ENCODE measurements at places on chromosomes 16 and 17. TPM values are rescaled to one million over a fixed set of nuclear protein-coding genes. Genes with fewer than 3 reads are reported as not detected.
A peak's percentile ranks its signal among the peaks of the same experiment; 100 is the strongest.

DNA sequence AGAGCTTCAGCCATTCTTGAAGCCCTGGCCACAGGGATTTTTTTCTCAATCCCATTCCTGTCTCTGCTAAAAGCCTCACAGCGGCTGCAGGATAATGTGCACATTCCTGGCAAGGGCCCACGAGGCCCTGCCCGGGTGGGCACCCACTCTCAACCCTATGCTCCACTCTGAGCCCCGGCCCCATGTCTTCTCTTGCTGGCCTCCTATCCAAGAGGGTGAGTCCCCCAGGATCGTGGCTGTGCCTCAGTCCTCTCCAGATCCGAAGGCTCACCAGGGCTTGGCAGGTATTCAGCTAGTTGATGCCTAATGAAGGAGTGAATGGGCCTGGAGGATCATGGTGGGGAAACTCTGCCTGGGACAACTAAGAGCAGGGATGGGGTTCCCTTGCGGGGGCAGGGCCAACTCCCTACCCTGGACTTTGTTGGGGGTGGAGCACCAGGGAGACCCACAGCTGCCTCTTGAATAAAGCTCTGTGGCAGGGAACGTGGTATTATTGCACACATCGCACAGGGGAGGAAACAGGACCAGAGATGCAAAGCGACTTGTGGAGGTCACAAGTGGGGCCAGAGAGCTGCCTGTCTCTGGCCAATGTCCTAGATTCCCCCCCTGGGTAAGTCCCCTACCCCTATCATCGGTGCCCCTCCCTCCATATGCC lies 5.4 kb downstream of the ARHGAP27 start:
- DNase-seq = no peak

DNA sequence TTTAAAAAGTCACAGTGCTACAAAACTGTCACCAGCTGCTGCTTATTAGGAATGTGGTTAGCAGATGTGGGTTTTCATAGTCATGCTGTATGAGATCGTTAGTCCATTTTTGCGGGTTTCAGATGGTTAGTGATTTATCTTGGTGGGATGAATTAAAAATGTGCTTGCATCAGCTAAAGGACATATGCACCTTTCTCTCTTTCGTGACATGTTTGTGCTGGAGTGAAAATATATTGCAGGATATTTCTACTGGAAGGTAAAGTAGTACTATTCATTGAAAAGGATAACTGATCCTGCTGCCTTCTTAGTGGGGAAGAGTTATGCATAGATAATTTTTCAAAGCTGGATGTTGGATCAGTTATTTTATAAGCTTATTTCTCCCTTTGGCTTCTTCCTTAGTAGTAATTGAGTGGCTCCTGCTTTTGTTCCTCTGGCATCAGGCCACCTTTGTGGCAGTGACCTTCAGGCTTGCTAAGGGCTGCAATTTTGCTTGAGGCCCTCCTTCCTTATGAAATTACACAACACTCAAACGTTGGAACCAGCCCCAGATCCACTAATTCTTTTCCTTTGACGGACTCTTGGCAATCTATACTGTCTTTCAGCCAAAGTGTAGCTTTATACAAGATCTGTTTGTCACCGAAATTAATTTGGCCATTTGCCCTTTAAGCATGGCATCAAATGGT lies 7.5 kb upstream of the SNTB2 start:
- DNase-seq = no peak

DNA sequence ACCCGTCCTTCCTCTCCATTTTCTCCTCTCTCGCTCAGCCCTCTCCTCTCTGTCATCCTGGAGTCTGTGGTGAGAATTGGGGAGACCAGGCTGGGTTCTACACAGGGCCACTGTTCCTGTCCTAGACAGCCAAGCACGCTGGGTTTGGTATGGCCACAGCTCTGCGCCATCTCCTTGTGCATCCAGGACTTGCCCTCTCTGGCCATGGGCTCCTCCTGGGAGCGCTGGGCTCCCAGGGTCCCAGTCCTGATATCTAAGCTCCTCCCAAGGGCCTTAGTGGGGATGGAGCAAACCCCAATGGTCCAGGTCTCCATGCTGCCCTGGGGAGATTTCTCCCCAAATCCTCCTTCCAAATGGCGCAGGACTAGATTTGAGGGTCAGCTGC lies 27.2 kb upstream of the ITGA3 start:
- DNase-seq = no peak

GRCh38 chr17:77314601-77315000 lies 173.8 kb downstream of the SEC14L1 start:
- no peak for DNase-seq

- DNase-seq = peak; percentile 48
Observed at GRCh38 chr16:70437017-70437581, 1.8 kb downstream of the ST3GAL2 start.

- DNase-seq = no peak
Observed at GRCh38 chr17:39252788-39253460, 27.2 kb upstream of the STAC2 start.

DNA sequence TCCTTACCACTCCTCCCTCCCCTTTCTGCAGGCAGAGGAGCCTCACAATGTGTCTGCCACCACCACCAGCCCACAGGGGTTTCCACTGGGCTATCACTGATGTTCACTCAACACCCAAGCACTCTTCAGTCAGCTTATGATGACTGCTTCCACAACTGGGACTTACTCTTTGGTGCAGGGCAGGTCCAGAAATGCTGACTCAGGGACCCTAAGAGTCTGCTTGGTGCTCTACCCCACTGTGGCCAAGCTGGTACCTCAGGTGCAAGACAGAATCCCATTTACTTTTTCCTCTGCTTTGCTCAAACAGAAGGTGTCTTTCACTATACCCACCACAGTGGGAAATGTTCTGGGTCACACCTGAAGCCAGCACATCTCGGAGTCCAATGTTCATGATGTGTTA lies 40.1 kb downstream of the ZNF267 start:
- no peak for DNase-seq

GRCh38 chr16:88580371-88580770 lies 10.2 kb downstream of the ZC3H18 start:
- no peak for DNase-seq

DNA sequence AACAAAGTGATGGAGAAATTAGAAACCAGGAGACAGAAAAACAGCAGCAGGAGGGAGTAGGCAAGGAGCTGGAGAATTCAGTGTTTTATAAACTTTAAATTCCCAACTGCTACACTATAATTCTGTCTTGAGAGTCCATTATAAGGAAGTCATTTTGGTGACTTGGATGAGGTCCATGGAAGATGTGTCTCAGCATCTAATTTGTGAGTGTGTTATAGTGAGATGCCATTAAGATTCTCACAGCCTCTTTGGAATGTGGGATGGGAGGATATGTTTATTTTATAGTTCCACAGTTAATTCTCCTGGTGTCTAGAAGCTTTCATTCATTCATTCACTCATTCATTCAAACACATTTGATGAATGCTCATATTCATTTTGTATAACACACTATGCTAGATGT lies 206.0 kb upstream of the MYOCD start:
- no peak for DNase-seq

GRCh38 chr16:7025616-7026190 lies 306.9 kb upstream of the RBFOX1 start:
- peak; percentile 64 for DNase-seq

- no peak for DNase-seq
Observed at GRCh38 chr17:82415786-82416185, 2.4 kb upstream of the HEXD start.

DNA sequence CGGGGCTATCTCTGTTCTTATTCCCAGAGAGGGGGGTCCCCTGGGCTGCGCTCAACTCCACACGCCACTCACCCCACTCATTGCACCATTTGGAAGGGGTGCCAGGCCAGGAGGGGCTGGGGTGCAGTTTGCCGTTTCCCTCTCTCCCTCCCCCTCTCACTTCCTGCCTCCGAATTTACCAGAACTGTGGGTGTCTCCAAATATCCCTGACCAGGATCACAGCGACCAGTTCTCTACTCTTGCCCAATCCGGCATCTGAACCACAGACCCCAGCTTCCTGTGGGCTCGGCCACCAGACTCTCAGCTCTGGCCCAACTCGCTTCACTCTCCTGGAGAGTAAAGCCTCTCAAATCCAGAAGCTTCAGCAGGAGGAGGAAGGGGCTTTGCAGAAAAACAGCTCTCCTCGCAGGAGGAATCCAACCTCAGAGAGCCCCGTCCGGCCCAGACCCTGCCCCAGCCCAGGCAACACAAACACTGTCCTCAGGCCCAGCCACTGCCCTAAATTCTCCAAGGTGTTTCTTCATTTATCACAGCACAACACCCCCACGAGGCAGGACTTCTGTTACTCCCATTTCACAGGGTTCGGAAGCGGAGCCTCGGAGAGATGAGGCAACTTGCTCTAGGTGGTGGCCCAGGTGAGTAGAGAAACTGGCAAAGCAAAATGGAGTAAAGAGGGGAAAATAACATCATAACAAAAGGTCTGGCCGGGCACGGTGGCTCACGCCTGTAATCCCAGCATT lies 423 bp upstream of the ASGR2 start:
- no peak for DNase-seq

- no peak for DNase-seq
Observed at GRCh38 chr17:48052956-48053757, 5.0 kb downstream of the NFE2L1 start.

DNA sequence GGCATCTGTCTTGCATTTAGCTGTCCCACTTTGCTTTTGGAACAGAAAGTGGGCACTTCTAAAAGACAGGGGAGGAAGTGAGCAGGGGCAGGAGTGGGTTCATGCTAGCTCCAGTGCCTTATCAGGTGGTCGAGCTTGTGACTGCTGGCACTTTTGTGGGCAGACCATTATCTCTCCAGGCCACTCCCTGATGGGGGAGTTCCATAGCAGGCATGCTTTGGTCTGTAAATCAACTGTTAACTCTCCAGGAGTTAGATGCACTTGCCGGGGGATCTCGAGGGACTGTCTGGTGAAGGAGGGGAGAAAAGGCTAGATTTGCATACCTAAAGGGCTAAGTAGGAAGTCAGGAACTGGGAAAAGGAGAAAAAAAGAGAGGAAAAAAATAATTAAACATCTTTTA lies 9.3 kb upstream of the CARD14 start:
- no peak for DNase-seq

- DNase-seq = peak; percentile 61
Observed at GRCh38 chr17:63834431-63835166, 7.1 kb upstream of the FTSJ3 start.

DNA sequence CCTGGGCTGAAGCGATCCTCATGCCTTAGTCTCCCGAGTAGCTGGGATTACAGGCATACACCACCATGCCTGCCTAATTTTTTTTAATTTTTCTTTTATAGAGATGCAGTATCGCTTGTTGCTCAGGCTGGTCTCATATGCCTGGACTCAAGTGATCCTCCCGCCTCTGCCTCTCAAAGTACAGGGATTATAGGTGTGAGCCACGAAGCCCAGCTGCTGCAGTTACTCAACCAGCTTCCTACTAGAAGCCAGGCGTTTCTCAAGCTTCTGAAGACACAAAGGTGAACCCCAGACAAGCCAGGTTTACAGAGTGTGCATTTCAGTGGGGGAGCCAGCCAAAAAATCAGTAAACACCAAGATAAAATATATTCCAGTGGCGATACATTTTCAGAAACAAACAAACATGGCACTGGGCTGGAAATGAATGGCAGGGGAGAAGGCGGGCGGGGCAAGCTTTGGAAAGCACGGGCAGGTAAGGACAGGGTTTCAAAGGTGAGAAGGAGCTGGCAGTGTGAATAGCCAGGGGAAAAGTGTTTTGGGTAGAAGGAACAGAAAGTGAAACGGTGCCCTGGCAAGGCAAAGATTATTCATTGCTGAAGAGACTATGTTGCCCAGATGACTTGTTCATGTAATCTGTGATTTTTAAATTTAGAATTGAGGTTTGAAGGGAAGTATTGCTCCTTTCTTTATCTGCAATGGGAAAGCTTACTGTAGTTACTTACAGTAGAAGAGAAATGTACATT lies 471.1 kb downstream of the WWOX start:
- DNase-seq = no peak

- no peak for DNase-seq
Observed at GRCh38 chr17:2683912-2684311, 27.7 kb downstream of the CLUH start.

- no peak for DNase-seq
Observed at GRCh38 chr16:75443298-75443697, 10.0 kb upstream of the CFDP1 start.

GRCh38 chr17:16349431-16349830 lies 3.8 kb downstream of the CENPV start:
- DNase-seq = peak; percentile 57

GRCh38 chr16:73921295-73921694 lies 375.3 kb upstream of the PSMD7 start:
- DNase-seq = no peak

DNA sequence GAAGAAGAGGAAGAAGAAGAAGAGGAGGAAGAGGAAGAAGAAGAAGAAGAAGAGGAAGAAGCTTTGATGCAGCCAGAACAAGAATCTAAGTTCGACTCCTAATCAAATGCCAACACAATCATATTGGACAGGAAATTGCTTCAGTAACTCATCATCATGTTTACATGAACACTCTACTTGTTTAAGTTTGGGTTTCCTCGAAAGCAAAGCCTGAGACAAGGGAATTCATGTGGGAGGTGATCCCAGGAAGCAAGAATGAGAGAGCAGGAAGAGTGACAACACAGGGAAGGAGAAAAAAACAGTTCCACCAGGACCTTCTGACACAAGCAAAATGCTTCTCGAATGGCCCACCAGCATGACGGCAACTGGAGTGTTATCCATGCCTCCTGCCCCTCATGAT lies 279.0 kb downstream of the PMP22 start:
- no peak for DNase-seq

DNA sequence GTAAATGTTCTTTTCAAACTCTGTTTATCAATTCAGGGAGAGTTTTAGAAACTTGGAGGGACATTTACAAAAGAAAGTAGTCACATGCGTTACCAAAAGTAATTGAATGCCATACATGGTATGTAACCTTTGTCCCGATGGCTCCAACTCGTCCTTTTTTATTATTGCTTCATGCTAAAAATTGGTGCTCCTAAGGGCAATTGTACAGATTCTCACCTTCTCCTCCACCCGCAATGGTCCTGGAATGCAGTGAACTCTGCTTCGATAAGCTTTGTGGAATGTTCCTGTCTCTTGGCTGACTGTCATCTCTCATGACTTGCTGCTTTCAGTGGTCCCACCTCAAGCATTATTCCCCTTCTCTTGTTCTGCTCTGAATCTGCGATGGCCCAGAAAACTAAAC lies 20.9 kb downstream of the GNAO1 start:
- no peak for DNase-seq

GRCh38 chr17:80886641-80887573 lies 104.7 kb upstream of the CHMP6 start:
- no peak for DNase-seq

GRCh38 chr16:1413684-1414531 lies 596 bp downstream of the UNKL start:
- DNase-seq = peak; percentile 81

DNA sequence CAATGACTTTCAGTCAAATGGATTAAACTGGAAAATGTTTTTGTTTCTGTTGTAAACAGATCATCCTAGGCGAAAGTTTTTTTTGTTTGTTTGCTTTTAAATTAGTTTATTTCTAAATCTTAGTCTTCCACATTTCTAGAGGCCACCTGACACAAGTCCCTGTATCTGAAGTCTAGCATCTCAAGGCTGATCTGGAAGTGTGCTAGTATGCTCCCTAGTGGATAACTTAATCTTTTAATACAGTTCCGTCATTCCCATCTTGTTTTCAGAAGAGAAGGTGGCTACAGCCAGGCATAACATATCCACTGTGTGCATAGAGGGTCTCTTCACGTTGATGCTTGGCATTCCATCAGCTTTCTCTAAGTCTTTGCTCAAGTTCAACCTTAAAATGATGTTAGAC lies 7.6 kb downstream of the IFT20 start:
- no peak for DNase-seq

GRCh38 chr16:72824027-72824426 lies 223.9 kb downstream of the ZFHX3 start:
- no peak for DNase-seq

The CHTF8 gene
- total RNA-seq = 115 TPM

The MYH8 gene
- not detected for total RNA-seq

The TNFRSF12A gene
- total RNA-seq = 11.8 TPM

The CRISPLD2 gene
- total RNA-seq = 0.16 TPM

The ARL5C gene
- total RNA-seq = not detected

The ZNF423 gene
- total RNA-seq = not detected

The MFSD6L gene
- 0.20 TPM for total RNA-seq

Data from activated CD8-positive, alpha-beta T cell treated with anti-CD3 and anti-CD28 coated beads for 36 hours (primary cell).